SW480 (cell line): ENCODE measurements at places on chromosomes 1 and 21.

GRCh38 chr1:248852481-248853405, 6.1 kb downstream of the ZNF692 start:
- DNase-seq, result no peak

DNA sequence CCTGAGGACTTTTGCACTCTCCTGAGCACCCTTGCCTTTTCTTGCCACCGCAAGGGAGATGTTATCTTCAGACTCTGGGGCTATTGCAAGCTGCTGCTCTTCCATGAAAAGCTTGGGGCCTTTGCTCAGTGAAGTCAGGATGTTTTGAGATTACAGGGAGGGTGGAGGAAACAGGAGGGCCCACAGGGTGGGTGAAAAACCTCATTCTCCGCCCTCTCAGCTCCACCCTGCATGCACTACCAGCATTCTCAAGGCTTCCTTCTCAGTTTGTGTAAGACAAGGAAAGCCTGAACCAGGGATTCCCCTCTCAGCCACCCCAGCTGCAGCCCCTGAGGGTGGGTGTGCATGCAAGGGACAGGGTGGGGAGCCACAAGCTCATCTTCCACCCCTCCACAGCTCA, 25.8 kb upstream of the ZNF648 start:
- DNase-seq, result no peak

DNA sequence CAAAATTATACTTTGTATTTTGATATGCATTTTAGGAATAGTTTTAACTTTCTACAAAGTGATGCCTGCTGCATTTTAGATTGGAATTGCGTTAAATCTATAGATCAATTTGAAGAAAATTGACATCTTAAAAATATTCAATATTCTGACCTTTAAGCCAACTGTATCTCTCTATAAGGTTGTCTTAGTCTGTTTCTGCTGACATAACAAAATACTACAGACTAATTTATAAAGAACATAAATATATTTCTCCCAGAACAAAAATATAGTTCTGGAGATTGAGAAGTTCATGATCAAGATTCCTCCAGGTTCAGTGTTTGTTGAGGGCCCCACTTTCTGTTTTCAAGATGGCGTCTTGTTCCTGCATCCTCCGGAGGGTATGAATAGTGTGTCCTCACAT, 73.6 kb upstream of the NEGR1 start:
- no peak for DNase-seq

GRCh38 chr1:159798893-159799292, 3.3 kb upstream of the FCRL6 start:
- peak; percentile 89 for DNase-seq

DNA sequence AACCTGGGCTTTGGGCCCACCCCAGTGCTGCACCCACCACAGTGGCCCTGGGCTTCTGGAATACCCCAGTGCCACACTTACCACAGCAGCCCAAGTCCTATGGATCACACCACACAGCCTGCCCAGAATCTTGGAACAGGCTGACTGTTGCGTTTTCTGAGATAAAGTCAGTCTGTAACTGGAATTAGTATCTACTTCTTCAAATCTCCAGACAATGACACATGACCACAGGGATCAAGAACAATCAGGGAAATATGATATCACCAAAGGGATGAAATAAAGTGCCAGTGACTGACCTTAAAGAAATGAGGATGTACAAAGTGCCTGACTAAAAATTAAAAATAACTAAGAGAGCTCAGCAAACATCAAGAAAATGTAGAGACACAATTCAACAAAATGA, 239.7 kb upstream of the PLD5 start:
- no peak for DNase-seq

- DNase-seq, result no peak
These were observed 1150.5 kb upstream of the TMPRSS15 start for GRCh38 chr21:19553919-19554615.

DNA sequence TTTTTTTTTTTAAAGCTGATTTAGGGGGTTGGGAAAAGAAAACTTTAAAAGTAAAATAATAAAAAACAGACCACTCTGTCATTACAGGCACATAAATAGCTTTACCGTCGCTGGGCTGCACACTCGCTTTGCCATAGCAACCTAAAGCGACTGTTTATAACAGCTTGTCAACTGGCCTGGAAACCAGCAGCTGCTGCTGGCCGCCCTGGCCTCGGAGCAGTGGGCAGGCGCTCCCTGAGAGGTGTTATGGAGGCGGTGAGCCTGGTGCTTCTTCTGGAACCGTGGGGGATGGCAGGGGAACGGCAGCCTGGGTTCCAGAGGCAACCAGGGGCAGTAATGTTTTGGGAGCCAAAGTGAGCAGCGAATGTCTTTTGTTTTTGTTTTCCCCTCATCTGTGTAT, 45.7 kb downstream of the ATP2B4 start:
- no peak for DNase-seq

DNA sequence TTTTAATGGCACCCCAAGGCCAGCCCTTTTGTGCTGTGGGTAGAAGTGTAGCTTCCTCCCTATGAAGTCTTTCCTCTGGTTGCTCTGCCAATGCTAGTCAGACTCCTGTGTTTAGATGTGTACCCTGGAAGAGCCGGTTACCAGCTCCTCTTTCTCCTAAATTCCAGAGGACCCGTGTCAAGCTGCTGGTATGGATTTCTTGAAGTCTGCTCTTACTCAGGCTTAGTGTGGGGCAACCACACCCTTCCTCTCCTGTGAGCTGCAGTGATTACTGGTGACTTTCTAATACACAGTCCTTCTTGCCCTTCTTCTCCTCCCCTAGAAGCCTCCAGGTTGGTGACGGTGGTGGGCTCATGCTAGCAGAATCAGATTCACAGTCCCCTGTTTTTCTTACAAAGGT, 74.1 kb upstream of the AKT3 start:
- DNase-seq, result no peak
